ENCODE measurements at places on chromosomes 11 and 22. TPM values are rescaled to one million over a fixed set of nuclear protein-coding genes. Genes with fewer than 3 reads are reported as not detected.

The CRYBB3 gene
- total RNA-seq, result not detected

GRCh38 chr11:105781807-105782206, 171.9 kb downstream of the GRIA4 start:
- H3K4me1 ChIP-seq, result no peaks in the 10 kb centered on the region
- H3K27me3 ChIP-seq, result no peaks in the 10 kb centered on the region
- H3K36me3 ChIP-seq, result no peaks in the 10 kb centered on the region
- no peak for DNase-seq
- H3K4me3 ChIP-seq, result no peak overlapping the region
- H3K27ac ChIP-seq, result no peak overlapping the region

The SPINDOC gene
- total RNA-seq, result 24.0 TPM

GRCh38 chr22:31938296-31938695, 6.0 kb upstream of the YWHAH start:
- DNase-seq, result no peak
- no peaks in the 10 kb centered on the region for H3K4me1 ChIP-seq
- no peaks in the 10 kb centered on the region for H3K36me3 ChIP-seq
- H3K27ac ChIP-seq, result no peak overlapping the region
- no peak overlapping the region for H3K4me3 ChIP-seq

DNA sequence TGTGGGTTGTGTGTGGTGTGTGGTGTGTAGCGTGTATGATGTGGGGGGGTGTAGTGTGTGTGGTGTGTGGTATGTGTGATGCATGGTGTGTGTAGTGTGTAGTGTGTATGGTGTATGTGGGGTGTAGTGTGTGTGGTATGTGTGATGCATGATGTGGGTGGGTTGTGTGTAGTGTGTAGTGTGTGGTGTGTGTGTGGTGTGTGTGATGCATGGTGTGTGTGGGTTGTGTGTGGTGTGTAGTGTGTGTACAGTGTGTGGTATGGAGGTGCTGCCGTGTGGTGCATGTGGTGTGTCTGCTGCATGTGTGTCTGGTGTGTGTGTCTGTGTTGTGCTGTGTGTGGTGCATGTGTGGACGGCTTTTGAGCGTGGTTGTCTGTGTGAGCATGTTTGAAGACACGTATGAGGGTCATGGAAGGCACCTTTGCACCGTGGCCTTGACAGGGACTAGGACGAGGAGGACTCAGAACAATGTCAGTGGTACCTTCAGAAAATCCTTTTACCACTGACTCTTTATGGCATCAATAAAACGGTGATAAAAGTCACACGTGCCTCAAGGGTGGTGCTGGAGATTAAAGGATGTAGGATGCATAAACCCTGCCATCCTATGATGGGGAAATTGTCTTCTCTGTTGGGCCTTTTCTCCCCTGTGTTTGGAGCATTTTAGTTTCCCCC, 328.7 kb upstream of the B3GAT1 start:
- DNase-seq, result no peak
- H3K27me3 ChIP-seq, result no peaks in the 10 kb centered on the region
- no peaks in the 10 kb centered on the region for H3K36me3 ChIP-seq
- no peak overlapping the region for H3K4me3 ChIP-seq
- H3K27ac ChIP-seq, result peak overlapping the region; percentile 5

Measured in hepatocyte (in vitro differentiated cells).